Right atrium auricular region (tissue), 2 donors: ENCODE measurements at places on chromosomes 2 and 18. TPM values are rescaled to one million over a fixed set of nuclear protein-coding genes. Genes with fewer than 3 reads are reported as not detected.

Gene CABYR
- 0.67 TPM for total RNA-seq

Gene PCARE
- total RNA-seq: 0.79 TPM

Gene PIEZO2
- total RNA-seq: 3.0 TPM

Gene RAX
- total RNA-seq: not detected

Gene LBX2
- total RNA-seq: 0.83 TPM

Gene EVA1A
- 1.2 TPM for total RNA-seq

Gene CRYBA2
- not detected for total RNA-seq

DNA sequence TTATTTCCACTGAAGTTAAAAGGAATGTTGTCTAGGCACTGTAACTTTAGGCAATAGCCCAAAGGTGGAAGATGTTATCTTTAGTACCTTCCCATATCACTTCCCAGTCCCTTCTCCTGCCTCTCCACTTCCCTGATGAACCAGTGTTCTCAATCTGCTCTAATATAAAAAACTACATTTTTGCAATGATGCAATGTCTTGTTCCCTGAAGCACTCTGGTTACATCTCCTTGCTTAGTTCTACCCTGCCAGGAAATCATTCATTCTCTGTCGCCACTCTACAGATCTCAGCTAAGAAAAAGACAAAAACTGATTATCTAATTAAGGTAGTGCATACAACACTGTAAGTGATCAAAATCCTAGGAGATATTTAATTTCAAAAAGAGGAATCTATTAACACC, 71.3 kb downstream of the BAZ2B start:
- DNase-seq: no peak

GRCh38 chr2:74571058-74571457, 16.5 kb downstream of the DOK1 start:
- DNase-seq: no peak

DNA sequence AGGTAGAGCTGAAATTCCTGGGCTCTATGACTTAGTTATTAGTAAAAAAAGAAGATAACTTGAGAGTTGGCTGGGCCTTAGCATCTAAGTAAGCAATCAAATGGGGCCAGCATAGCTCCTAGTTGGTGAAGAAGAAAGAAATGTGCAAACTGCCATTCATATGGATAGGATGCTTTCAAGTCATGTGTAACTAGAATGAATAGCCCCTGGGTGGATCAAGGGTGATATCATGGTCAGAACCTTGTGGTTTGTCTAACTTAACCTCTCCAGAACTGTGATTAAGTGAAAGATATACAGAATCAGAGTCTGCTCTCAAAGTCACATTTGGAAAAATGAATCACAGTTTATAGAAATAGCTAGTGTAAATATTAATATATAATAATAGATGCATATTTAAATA, 198.7 kb upstream of the DTNA start:
- no peak for DNase-seq

DNA sequence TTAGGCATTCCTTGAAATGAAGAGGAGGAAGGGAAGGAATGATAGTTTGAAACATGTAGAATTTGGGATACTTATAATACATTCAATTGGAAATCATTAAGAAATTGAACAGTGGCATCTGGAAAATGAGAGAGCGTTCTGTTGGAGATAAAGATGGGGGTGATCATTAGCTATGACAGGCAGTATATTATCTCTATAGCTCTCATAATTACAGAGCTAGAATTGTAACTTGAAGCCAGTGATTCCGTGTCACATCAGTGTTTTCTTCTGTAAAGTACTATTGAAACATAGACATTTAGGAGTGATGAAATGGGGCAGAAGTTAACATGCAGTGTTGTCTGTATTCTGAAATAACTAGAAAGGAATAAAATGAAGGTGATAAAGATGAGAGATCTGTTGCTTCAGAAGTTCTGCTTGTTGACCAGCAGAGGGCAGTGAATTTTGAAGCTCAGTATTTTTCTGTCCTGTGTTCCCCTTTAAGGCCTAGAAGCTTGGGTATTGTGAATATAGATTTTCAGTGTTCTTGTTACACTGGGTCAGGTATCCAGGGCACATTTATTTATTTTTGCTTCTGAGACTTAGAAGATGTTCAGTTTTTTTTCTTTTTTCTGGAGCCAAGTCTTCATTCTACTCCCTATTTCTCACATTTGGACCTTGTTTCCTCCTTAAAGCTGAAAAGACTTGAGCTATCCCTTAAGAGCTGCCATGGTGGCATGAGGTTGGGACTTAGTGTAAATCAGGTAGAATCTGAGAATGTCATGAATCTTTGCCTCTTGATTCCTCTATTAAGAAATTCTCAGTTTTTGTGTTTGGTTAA, 157.4 kb downstream of the TAF4B start:
- no peak for DNase-seq

DNA sequence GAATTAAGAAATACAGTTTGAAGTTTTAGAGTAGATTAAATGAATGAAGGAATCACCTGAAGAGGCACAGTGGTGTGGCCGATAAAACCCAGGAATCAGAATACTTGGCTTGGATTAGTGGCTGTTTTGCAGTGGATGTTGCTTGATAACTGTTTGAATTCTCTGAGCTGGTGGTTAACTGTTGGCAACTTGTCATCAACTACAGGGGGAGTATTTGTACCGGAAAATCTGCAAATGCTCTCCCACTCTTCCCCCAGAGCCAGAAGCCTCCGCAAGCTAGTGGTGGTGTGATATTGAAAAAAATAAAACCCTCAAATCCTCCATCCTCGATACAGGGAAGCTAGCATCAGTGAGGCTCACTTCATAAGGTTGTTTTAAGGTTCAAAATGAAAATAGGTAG, 326.7 kb downstream of the DPP10 start:
- no peak for DNase-seq

GRCh38 chr2:165959371-165959770, 5.8 kb upstream of the TTC21B start:
- DNase-seq: no peak

- no peak for DNase-seq
These were observed 1462.7 kb upstream of the NXPH2 start for GRCh38 chr2:140242889-140243288.

- no peak for DNase-seq
These were observed 40.1 kb downstream of the RHOB start for GRCh38 chr2:20487030-20487391.

GRCh38 chr2:109686921-109687320, 72.8 kb downstream of the SOWAHC start:
- DNase-seq: no peak

- DNase-seq: no peak
These were observed 138.4 kb downstream of the FAM161A start for GRCh38 chr2:61715506-61715905.

DNA sequence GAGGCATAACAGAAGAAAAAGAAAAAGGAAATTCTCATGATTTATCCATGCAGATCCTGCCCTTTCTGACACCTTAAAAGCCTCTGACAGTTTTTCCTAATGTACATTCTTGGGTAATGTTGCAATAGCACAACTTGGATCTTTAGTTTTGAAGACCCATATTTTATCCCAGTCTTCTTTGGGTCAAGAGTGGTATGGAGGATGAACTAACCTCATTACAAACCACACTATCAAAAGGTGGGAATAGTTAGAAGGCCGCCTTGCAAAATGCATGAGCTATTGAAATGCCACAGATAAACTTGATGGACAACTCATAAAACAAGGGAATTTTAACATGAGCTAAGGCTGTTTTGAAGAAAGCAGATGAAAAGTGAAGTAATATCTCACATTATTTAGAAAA, 1479.8 kb upstream of the ACVR2A start:
- no peak for DNase-seq

GRCh38 chr2:43031471-43032212, 194.8 kb downstream of the ZFP36L2 start:
- no peak for DNase-seq
